ENCODE measurements at places on chromosomes 11 and 22. TPM values are rescaled to one million over a fixed set of nuclear protein-coding genes. Genes with fewer than 3 reads are reported as not detected.

DNA sequence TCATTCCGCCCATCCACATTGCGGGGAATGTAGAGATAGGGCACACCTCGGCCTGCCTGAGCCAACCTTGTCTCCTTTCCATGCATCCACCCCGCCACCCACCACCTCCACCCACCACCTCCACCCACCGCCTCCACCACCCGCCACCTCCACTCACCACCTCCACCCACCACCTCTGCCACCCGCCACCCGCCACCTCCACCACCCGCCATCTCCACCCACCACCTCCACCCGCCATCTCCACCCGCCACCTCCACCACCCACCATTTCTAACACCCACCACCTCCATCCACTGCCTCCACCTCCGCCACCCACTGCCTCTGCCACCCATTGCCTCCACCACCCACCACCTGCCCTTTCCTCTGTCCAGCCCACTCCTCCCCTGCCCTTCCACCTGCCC lies 78.4 kb downstream of the IGLL1 start:
- no peak for DNase-seq
- no peaks in the 10 kb centered on the region for H3K36me3 ChIP-seq
- no peaks in the 10 kb centered on the region for H3K27me3 ChIP-seq
- H3K4me1 ChIP-seq, result no peaks in the 10 kb centered on the region
- no peak overlapping the region for H3K27ac ChIP-seq

- no peak for DNase-seq
- H3K27me3 ChIP-seq, result no peaks in the 10 kb centered on the region
- no peaks in the 10 kb centered on the region for H3K4me1 ChIP-seq
- no peak overlapping the region for H3K27ac ChIP-seq
- no peaks in the 10 kb centered on the region for H3K36me3 ChIP-seq
Measured at GRCh38 chr22:20181194-20181883, 30.5 kb upstream of the CCDC188 start.

DNA sequence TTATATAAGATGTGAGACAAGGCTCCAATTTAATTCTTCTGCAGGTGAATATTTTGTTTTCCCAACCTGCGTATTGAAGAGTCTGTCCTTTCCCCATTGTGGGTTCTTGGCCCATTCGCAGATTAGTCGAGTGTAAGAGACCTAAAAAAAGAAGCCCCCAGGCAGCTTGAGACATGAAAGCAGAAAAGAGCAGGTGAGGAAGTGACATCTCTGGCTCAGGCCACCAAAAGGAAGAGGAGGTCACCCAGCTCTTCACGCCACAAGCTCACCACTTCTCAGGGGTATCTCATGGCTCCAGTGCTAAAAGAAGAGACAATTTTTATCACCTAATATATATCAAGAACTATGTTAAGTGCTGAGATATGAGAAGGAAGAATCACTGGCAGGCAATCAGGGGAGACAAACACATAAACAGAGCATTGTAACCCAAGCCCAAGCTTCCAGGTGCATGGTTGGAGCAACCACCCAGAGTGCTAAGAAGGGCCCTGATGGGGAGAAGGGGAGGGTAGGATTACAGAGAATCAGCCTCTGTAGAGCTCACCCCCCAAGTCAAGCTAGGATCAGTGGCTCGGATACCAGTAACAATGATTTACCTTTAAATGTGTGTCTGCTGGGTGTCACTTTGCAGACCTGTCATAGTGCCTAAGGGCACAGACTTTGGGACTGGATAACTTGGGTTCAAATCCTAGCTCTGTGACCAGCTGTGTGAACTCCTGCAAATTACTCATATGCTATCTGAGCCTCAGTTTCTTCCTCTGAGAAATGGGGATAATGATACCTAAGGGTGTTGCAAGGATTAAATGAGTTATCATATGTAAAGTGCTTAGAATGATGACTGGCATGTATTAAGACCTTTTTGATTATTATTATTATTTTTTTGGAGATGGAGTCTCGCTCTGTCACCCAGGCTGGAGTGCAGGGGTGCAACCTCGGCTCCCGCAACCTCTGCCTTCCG lies 39.2 kb downstream of the MCHR1 start:
- no peak for DNase-seq
- no peaks in the 10 kb centered on the region for H3K27me3 ChIP-seq
- no peaks in the 10 kb centered on the region for H3K4me1 ChIP-seq
- H3K4me3 ChIP-seq, result no peak overlapping the region

The TYMP gene
- total RNA-seq, result 16.7 TPM

The CBY1 gene
- total RNA-seq, result 36.2 TPM
